Activated naive CD4-positive, alpha-beta T cell treated with anti-CD3 and anti-CD28 coated beads, Interleukin-2, amount 50 U/mL, for 72 hours (primary cell): ENCODE measurements at places on chromosomes 4 and X. TPM values are rescaled to one million over a fixed set of nuclear protein-coding genes. Genes with fewer than 3 reads are reported as not detected.

GRCh38 chr4:62394766-62395165 is 1194.6 kb downstream of the ADGRL3 start:
- DNase-seq = no peak

CABS1 gene
- not detected for total RNA-seq

GRCh38 chrX:67619253-67619652 is 75.4 kb downstream of the AR start:
- DNase-seq = no peak

DNA sequence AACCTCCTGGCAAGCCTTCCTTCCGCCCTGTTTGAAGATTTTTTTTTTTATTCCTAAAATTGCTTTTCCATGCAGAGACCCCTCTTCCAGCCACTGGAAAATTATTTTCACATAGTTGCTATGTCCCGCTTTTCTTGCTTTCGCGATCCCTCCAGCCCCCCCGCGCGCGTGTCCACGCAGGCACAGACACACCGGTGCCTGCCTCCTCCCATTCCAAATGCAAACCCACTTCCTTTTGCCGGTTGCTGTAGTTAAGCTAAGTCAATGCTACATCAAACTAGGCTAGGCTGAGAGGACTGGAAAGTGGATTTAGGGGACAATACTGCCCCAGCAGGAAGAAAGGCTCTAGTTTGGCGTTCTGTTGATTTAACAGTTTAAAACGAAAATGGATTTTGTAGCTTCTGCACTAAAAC is 111.0 kb downstream of the DHX15 start:
- DNase-seq = peak; percentile 3

DNA sequence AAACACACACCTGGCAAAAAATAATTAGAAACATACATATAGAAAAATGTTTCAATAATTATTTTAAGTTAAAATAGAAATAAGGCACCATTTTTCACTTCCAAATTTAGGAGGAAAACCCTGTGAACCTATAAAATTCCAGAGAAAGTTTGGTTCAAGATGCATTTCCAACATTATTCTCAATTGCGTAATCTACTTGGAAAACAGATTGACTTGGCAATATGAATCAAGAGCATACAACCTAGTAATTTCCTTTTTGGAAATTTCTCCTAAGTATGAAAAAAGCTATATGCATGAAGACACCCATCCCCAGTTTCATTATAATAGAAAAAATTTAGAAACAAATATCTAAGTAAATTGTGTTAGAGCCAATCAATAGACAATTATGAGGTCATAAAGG is 242.9 kb downstream of the IQCM start:
- no peak for DNase-seq

GRCh38 chr4:156439576-156440200 is 486.0 kb upstream of the CTSO start:
- DNase-seq = no peak

AR gene
- not detected for total RNA-seq

SLC6A14 gene
- total RNA-seq = not detected

- no peak for DNase-seq
These were observed 201.8 kb upstream of the GK2 start for GRCh38 chr4:79609817-79610216.

DNA sequence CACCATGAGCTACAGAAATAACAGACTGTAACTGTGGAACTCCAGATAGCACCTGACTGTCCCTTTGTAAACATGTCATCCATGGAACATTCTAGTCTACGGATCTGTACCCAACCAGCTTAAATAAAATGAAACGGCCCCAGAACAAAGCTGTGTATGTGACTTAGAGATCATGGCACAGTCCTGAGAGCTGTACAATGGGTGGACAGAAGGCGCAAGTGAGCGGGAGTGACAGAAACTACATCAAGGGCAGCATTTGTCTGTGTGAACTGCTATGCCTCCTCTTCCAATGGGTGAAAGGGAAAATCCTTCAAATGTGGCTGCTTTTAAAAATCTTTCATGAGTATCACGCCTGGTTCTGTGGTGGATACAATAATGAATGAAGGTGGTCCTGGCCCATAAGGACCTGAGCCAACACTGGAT is 72.5 kb downstream of the FAT1 start:
- DNase-seq = no peak

POF1B gene
- total RNA-seq = 0.09 TPM

CT47B1 gene
- not detected for total RNA-seq
